ENCODE measurements at places on chromosomes 6 and 20.

DNA sequence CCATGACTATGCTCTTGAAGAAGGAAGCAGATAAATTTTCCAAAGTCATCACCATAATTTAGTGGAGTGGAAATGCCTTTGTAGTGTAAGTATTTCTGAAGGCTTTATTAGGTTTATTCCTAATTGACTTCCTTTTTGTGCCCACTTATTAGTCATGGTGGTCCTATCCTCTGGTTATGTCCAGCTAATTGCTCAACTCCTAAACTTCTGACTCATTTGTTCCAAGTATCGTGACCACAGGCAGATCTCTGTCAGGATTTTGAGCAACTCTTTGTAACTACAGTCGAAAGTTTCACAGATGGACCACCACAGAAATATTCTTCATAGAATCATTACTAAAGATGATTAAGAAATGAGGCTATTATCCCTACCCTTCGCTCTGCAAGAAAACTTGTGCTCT is 315.6 kb upstream of the PTCHD4 start:
- H3K4me1 ChIP-seq, result no peaks in the 10 kb centered on the region
- DNase-seq, result no peak
- H3K27me3 ChIP-seq, result no peaks in the 10 kb centered on the region
- H3K27ac ChIP-seq, result no peak overlapping the region

- H3K27me3 ChIP-seq, result no peaks in the 10 kb centered on the region
- H3K36me3 ChIP-seq, result no peaks in the 10 kb centered on the region
- no peak for DNase-seq
- no peak overlapping the region for H3K4me3 ChIP-seq
- no peaks in the 10 kb centered on the region for H3K4me1 ChIP-seq
- H3K27ac ChIP-seq, result no peak overlapping the region
Measured at GRCh38 chr6:120274547-120274946, 925.0 kb upstream of the MAN1A1 start.

DNA sequence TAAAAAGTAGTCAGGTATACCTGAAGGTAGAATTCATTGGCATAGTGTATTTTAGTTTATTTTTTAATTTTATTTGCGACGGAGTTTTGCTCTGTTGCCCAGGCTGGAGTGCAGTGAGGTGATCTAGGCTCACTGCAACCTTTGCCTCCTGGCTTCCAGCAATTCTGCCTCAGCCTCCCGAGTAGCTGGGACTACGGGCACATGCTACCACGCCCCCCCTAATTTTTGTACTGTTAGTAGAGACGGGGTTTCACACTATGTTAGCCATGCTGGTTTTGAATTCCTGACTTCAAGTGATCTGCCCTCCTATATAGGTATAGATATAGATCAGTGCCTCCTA is 102.8 kb upstream of the PRSS16 start:
- no peak overlapping the region for H3K4me3 ChIP-seq
- H3K36me3 ChIP-seq, result no peaks in the 10 kb centered on the region
- peaks cover 26% of the 10 kb centered on the region for H3K4me1 ChIP-seq
- H3K27ac ChIP-seq, result no peak overlapping the region
- DNase-seq, result no peak

DNA sequence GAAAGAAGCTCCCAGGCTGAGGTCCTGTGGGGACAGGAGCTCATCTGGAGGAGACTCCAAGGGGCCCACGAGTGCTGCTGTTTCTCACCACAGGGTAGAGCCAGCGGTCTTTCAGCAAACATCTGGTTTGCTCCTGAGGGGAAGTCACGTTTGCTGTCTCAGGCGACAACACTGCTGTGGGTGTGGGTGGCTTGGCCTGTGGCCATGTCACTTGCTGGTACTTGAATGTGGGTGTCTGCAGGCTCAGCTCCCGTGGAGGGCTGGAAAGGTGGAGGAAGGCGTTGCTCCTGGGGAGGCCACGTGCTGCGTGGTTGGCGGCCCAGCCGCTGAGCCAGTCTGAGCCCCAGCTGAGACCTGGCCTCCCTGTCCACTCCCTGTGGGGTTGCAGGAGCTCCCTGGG is 52.8 kb upstream of the MPC1 start:
- no peak overlapping the region for H3K4me3 ChIP-seq
- H3K36me3 ChIP-seq, result no peaks in the 10 kb centered on the region
- no peaks in the 10 kb centered on the region for H3K4me1 ChIP-seq
- H3K27ac ChIP-seq, result no peak overlapping the region
- H3K27me3 ChIP-seq, result no peaks in the 10 kb centered on the region

- no peak for DNase-seq
- H3K4me3 ChIP-seq, result no peak overlapping the region
- H3K27me3 ChIP-seq, result no peaks in the 10 kb centered on the region
- no peaks in the 10 kb centered on the region for H3K4me1 ChIP-seq
Measured at GRCh38 chr6:155959898-155960495, 504.4 kb upstream of the NOX3 start.

- no peak for DNase-seq
- peaks cover 19% of the 10 kb centered on the region for H3K4me1 ChIP-seq
- no peaks in the 10 kb centered on the region for H3K27me3 ChIP-seq
- H3K36me3 ChIP-seq, result peaks cover 8% of the 10 kb centered on the region
- H3K27ac ChIP-seq, result peak overlapping the region; percentile 59
Measured at GRCh38 chr6:158630938-158631616, 13.5 kb downstream of the DYNLT1 start.

DNA sequence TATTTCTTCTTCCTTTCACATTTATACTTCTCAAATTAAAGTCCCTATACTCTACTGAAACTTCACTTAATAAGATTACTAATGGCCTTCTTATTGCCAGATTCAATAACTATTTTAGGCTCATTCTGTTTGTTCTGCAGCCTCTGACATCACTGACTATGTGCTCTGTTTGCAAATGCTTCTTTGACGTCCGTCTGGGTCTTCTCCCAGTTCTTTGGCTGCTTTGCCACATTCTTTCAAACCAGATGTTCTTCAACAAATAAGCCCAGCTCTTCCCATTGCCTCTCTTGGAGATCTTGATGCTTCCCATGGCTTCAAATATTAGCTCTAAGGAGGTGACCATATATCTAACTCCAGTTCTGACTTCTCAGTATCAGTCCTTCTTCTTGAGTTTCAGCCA is 117.4 kb downstream of the BTBD9 start:
- no peak overlapping the region for H3K4me3 ChIP-seq
- H3K27me3 ChIP-seq, result no peaks in the 10 kb centered on the region
- H3K36me3 ChIP-seq, result no peaks in the 10 kb centered on the region

DNA sequence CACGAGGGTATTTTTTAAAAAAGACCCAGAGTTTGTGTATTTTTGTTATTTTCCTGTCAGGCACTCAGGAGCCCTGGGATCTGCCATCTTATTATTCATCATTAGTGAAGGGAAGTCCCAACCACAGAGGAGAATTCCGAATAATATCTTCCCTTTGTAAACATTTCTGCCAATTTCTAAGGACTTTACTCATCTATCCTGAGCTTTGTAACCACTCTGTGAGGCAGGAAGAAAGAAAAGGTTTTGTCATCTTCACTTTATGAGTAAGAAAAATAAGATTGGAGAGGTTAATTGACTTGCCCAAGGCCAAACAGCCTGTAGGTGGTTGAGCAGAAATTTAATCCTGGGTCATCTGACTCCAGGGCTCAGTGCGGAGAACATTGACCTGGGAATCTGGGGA is 23.0 kb upstream of the IYD start:
- DNase-seq, result no peak
- H3K36me3 ChIP-seq, result no peaks in the 10 kb centered on the region
- H3K27me3 ChIP-seq, result no peaks in the 10 kb centered on the region
- no peak overlapping the region for H3K4me3 ChIP-seq
- no peak overlapping the region for H3K27ac ChIP-seq
- H3K4me1 ChIP-seq, result no peaks in the 10 kb centered on the region

GRCh38 chr20:61960836-61961235 is 104.8 kb downstream of the TAF4 start:
- H3K27me3 ChIP-seq, result no peaks in the 10 kb centered on the region
- H3K36me3 ChIP-seq, result no peaks in the 10 kb centered on the region
- peaks cover 23% of the 10 kb centered on the region for H3K4me1 ChIP-seq
- no peak overlapping the region for H3K27ac ChIP-seq
- H3K4me3 ChIP-seq, result no peak overlapping the region

DNA sequence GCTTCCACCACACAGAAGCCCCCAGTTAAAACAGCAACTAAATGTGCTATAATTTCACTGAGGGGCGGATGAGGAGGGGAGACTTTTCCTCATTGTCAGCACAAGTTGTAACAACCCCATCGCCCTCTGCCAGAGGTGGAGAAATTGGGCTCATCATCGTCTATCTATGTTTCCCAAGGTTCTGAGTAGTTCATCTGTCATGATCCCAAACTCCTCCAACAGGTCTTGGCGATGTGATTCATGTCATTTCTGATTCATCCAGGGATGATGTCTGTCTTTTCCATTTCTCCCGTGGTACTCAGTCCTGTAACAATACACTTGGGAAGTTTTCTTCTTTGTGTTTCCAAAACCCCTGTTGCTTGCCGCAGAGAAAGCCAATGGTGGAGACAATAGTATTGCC is 51.0 kb downstream of the TFAP2A start:
- H3K27me3 ChIP-seq, result no peaks in the 10 kb centered on the region
- H3K36me3 ChIP-seq, result no peaks in the 10 kb centered on the region
- no peaks in the 10 kb centered on the region for H3K4me1 ChIP-seq
- H3K4me3 ChIP-seq, result no peak overlapping the region

- H3K4me3 ChIP-seq, result no peak overlapping the region
- no peak overlapping the region for H3K27ac ChIP-seq
- no peak for DNase-seq
- no peaks in the 10 kb centered on the region for H3K27me3 ChIP-seq
- peaks cover 12% of the 10 kb centered on the region for H3K4me1 ChIP-seq
Measured at GRCh38 chr6:149229096-149229495, 88.4 kb upstream of the TAB2 start.

DNA sequence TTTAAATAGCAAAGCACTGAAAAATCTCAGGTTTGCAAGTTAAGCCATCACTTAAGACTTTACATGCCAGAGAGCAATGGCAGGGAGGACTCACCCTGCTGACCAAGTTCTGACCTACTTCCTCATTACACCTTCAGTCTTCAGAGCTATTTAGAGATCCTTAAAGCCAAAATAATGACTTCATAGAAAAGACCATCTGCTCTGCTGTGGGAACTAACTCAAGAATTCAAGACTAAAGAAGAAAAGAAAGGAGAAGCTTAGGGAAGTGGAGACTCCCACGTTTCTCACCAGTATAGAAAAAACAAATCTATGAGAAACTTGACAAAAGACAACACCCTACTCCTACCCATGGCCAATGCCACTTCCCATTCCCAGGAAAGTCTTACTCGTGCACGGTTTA is 28.6 kb downstream of the XPO5 start:
- no peaks in the 10 kb centered on the region for H3K27me3 ChIP-seq
- DNase-seq, result no peak
- H3K4me3 ChIP-seq, result no peak overlapping the region
- no peak overlapping the region for H3K27ac ChIP-seq
- no peaks in the 10 kb centered on the region for H3K4me1 ChIP-seq
- peaks cover 62% of the 10 kb centered on the region for H3K36me3 ChIP-seq

DNA sequence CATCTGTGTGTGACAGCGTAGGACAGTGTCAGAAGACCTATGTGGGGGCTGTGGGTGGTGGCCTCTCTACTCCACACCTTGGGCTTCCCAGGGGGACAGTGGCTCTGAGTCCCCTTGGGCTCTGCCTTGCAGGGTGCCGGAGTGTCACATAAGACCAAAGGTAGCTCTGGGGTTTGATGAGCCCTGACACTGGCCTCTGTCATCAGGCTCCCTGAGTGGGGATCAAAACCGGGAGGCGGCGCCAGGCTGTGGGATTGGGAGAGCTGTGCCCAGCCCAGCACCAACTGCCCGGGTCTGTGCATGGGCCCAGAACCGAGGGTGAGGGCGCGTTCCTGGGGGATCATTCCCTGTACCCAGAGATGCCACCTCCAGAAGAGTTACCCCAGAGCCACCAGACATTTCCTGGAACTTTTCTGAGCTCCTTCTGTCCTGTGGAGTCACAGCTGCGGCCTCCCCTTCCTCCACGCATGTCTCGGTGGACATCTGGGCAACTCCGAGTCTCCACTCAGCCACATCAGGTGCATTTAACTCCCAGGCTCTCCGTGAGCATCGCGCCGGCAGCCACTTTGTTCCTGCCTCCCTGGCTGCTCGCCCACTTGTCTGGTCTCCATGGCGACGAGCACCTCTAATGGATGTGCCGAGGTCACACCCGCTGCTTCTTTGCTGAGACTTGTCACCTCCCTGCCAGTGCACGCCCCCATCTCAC is 94.7 kb downstream of the TMEM242 start:
- H3K4me3 ChIP-seq, result no peak overlapping the region
- no peak overlapping the region for H3K27ac ChIP-seq
- no peaks in the 10 kb centered on the region for H3K36me3 ChIP-seq
- peaks cover 15% of the 10 kb centered on the region for H3K4me1 ChIP-seq

GRCh38 chr20:32707691-32708581 is 34.2 kb upstream of the C20orf203 start:
- no peaks in the 10 kb centered on the region for H3K27me3 ChIP-seq
- no peak overlapping the region for H3K27ac ChIP-seq
- peaks cover 14% of the 10 kb centered on the region for H3K36me3 ChIP-seq
- no peaks in the 10 kb centered on the region for H3K4me1 ChIP-seq

DNA sequence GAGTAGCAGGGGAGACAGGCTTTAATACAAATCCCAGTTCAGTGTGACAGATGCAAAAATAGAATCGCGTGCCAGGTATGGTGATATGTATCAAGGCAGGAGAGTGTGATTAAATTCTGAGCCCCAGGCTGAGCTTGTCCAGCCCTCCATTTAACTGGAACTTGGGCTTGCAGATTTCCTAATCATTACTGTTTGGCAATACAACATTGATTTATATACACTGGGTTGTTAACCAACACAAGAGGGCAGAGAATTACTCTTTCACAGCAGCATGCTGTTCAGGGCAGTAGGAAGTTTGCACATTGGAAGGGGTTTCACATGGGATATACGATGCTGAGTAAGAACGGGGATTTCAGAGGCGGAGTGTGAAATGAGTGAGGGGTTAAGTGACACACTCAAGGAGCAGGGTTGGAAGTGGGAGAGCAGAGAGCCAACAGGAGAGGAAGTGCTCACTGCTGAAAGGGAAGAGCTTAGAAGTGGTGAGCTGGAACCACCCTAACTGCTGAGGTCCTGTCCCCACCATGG is 70.8 kb upstream of the ATXN1 start:
- H3K27ac ChIP-seq, result no peak overlapping the region
- DNase-seq, result no peak
- H3K36me3 ChIP-seq, result no peaks in the 10 kb centered on the region
- no peak overlapping the region for H3K4me3 ChIP-seq
- H3K4me1 ChIP-seq, result no peaks in the 10 kb centered on the region

- no peaks in the 10 kb centered on the region for H3K36me3 ChIP-seq
- no peak for DNase-seq
- H3K27ac ChIP-seq, result no peak overlapping the region
- H3K4me1 ChIP-seq, result no peaks in the 10 kb centered on the region
- no peaks in the 10 kb centered on the region for H3K27me3 ChIP-seq
Measured at GRCh38 chr6:112603726-112604125, 256.6 kb downstream of the RFPL4B start.

- H3K4me3 ChIP-seq, result no peak overlapping the region
- H3K36me3 ChIP-seq, result no peaks in the 10 kb centered on the region
Measured at GRCh38 chr6:2865694-2866151, 24.1 kb upstream of the SERPINB1 start.

- no peaks in the 10 kb centered on the region for H3K4me1 ChIP-seq
- no peaks in the 10 kb centered on the region for H3K27me3 ChIP-seq
- no peak overlapping the region for H3K4me3 ChIP-seq
- no peak for DNase-seq
Measured at GRCh38 chr6:113149511-113149910, 707.6 kb upstream of the MARCKS start.

- DNase-seq, result no peak
- H3K27ac ChIP-seq, result no peak overlapping the region
- H3K4me1 ChIP-seq, result peaks cover 15% of the 10 kb centered on the region
- no peaks in the 10 kb centered on the region for H3K36me3 ChIP-seq
- no peak overlapping the region for H3K4me3 ChIP-seq
Measured at GRCh38 chr6:38113825-38114576, 294.5 kb downstream of the ZFAND3 start.

GRCh38 chr20:59976156-59976782 is 18.0 kb downstream of the CDH26 start:
- no peaks in the 10 kb centered on the region for H3K4me1 ChIP-seq
- H3K4me3 ChIP-seq, result no peak overlapping the region
- no peaks in the 10 kb centered on the region for H3K36me3 ChIP-seq
- no peaks in the 10 kb centered on the region for H3K27me3 ChIP-seq

Measured in body of pancreas (tissue), 4 donors.